ENCODE measurements at places on chromosomes 16 and 17.
A peak's percentile ranks its signal among the peaks of the same experiment; 100 is the strongest.

GRCh38 chr17:19756546-19756945, 8.4 kb upstream of the ALDH3A1 start:
- no peak for DNase-seq

- DNase-seq: no peak
These were observed 18.3 kb downstream of the CNEP1R1 start for GRCh38 chr16:50043358-50043757.

GRCh38 chr17:7557775-7558543, 591 bp upstream of the TNFSF13 start:
- DNase-seq: peak; percentile 78

DNA sequence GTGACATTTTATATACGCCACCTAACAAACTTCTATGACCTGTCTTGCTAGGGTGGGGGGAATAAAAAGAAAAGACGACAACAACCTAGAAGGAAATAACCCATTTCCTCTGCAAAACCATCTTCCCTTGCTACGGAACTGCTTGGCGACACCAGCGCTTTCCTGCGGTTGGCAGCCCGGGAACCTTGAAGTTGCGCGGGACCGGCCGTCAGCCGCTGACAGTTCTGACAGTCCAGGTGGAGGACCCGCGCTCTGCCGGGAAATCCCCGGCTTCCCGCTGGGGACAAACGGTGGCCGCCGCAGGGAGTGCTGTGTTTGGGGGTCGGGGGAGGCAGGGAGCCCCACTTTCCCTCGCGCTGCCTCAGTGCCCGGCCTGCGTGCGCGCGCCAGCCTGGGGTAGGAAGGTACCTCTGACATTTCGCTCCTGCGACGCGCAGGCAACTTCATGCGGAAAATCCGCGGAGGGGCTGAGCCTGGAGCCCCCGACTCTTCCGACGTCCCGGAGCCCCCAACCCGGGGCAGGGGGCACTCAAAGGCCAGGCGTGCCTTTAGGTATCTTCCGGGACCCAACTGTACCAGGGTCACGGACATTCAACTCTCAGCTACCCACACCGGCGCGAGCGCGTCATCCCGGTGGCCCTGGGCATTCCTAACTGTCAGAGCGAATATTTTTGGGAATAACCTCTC, 516 bp downstream of the SLC16A6 start:
- no peak for DNase-seq

DNA sequence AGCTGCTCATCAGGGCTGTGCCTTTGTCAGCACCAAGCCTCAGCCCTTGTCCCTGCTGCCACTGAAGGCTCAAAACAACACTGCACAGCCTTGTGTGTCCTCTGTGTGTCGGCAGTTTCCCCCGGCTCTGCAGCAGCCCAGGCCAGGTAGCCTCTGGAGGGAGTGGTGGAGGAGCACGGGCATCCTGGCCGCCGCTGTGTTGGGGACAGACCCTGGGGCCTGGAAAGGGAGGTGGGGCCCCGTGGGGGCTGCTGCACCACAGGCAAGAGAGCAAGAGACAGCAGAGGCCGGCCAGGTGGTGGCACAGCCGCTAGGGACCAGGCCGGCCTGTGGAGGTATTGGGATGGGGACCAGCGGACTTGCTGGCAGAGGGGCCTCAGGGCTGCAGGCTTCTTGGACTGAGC, 96.9 kb upstream of the ZNF750 start:
- no peak for DNase-seq

GRCh38 chr17:64443086-64443760, 5.7 kb upstream of the MILR1 start:
- no peak for DNase-seq

DNA sequence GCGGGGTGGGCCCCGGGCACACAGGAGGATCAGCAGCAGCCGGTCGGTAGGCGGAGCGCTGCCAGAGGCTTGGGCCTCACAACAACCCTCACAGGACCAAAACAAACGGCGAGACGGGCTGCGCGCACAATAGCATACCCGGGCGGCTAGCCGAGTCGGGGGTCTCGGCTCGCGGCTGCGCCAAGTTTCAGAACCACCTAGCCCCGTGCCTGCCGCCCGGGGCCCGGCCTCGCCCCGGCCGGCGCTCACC, 732 bp downstream of the ULK2 start:
- peak; percentile 68 for DNase-seq

DNA sequence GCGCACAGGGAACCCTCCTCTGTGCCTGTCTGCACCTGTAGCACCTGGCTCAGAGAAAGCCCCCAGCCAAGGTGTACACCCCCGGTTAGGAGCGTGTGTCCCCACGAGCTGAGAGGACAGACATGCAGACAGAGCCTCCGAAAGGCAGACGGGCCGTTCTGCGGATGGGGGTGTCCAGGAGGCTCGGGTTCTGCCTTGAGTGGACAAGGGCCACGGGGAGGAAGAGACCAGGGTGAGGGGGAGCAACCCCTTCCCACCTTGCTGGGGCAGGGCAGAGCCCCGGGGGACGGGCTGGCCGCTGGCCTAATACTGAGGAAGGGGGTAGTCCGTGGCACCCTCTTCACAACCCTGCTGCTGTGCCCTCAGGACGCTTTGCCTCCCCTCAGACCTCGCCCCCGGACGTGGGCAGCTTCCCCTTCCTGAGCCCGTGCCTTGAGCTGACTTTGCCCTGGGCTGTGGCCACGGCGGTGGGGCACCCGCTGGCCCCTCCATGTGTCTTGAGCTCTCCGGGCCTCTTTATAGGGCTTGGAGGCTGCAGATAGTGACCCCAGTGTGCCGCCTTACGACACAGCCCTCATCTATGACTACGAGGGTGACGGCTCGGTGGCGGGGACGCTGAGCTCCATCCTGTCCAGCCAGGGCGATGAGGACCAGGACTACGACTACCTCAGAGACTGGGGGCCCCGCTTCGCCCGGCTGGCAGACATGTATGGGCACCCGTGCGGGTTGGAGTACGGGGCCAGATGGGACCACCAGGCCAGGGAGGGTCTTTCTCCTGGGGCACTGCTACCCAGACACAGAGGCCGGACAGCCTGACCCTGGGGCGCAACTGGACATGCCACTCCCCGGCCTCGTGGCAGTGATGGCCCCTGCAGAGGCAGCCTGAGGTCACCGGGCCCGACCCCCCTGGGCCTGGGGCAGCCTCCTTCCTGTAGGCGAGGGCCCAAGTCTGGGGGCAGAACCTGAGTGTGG, 5.7 kb downstream of the SLC22A31 start:
- DNase-seq: no peak

DNA sequence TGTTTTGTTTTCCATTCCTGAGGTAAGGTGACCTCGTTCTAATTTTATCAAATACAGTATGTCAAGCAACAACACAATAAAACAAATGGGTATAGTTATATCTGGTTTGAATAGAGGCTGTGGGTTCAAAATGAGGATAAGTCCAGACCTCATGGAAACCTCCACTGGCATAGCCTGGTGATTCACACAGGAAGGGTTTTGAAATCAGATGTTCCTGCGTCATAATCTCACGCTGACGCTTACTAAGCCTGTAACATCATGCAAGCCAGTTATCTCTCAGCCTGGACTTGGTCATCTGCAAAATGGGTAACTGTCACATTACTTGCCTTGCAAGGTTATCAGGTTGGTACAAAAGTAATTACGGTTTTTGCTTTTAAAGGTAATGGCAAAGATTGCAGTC, 1056.3 kb upstream of the EEF2KMT start:
- no peak for DNase-seq

Measured in hematopoietic multipotent progenitor cell treated with erythropoietin and hydrocortisone succinate and interleukin-3 and kit ligand, for 8 days (in vitro differentiated cells).